ENCODE measurements at places on chromosomes 5 and 9.

GRCh38 chr9:114141553-114142402 lies 13.6 kb upstream of the COL27A1 start:
- DNase-seq: peak; percentile 52

- DNase-seq: no peak
These were observed 356.0 kb upstream of the ISL1 start for GRCh38 chr5:51027271-51027670.

DNA sequence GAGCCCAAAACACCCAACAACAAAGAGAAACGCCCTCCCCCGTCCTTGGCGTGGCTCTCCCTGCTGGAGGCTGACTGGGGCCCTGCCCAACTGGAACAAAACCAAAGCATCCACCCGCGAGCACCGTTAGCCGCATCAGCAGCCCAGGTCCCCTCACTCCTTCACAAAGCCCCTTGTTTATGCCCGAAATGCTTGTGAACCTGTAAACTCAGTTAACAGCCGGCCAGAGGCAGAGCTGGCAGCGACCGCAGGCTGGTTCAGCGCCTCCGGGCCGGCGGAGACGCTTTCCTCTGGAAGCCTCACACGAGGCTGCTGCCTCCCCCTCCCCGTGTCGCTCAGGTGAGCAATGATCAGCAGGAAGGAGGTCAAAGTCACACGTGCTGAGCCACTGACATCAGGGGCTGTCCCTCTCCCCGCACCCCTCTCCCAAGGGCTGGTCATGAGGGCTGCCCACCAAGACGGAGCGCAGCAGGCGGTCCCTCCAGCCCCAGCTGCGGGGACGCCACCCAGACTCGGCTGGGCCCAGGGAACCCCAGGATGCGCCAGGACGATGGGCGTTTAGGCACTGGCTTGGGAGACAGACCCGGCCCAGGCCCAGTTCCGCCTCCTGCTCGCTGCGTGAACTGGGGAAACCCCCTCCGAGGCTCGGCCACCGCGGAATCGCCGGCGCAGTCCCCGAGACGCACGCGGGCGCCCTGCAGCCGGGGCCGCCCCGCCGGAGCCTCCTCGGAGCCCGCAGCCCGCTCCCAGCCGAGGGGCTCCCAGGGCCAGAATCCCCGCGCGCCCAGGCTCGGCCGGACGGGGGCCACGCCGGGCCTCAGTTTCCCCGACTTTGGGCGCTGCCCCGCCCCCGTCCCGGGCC lies 563 bp downstream of the SNAPC4 start:
- DNase-seq: no peak

DNA sequence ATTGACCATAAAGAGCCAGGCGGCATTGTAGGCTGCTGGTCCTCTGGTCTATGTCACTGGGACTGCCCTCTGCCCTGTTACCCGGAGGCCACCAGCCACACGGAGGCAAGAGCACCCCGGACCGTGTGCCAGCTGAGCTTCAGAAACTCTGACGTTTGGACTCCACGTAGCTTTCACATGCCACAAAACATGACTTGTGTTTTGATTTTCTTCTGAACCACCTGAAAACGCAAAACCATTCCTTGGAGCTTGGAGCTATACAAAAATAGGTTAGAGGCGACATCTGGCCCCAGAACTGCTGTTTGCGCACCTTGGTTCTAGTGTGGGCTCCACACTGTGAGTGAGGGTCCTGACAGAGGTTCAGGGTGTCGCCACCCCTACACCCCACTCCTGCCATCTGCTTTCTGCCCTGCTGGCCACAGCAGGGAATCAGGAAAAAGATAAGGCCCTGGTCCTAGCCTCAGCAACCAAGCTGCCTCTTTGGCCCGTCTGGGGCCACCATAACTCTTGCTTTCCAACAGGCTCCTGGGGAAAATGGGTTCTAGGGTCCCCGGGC lies 151.3 kb upstream of the IRX2 start:
- DNase-seq: no peak

- no peak for DNase-seq
These were observed 31.8 kb downstream of the FABP6 start for GRCh38 chr5:160260881-160261815.

DNA sequence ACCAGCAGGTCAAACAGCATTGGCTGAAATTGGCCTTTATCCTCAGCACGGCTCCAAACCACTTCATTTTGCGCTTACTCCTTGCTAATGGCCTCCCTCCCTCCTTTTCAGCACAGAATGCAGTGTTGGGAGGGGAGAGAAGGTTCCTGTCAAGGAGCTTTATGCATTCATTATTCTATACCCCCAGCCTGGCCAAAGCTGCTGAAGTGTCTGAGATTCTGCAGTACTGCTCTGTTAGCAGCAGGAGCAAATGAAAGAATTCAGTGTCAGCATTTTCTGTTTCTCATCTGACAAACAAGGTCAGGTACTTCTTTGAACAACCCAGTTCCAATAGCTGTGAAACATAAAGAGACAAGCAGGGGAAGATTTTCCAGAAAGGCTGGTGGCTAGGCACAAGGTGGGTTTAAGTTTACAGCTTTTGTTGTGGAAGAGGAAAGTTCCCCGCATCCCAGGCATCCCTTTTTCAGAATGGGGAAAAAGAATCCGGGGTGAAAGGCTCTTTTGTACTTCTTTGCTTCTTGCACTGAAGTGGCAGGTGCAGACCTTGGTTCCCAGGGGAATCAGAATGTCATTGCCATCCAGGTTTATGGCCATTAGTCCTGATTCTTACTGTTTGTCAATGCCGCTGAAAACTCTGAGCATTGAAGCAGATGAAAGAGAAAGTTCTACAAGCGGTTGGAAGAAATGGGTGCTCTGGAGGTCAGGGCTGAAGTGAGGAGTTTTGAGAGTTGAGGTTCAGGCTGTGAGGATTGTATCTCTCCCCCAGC lies 109.3 kb upstream of the APC start:
- DNase-seq: no peak

DNA sequence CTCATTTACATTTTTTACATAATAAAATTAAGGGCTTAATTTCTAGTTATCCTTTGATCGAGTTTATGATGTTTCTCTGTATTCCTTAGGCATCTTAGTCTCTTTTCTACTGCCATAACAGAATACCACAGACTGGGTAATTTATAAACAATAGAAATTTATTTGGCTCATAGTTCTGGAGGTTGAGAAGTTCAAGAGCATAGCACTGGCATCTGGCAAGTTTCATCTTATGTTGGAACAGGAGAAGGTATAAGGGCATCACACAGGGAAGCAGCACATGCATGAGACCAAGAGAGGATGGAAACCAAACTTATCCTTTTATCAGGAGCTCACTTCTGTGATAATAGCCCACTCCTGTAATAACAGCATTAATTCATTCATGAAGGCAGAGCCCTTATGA lies 284.9 kb upstream of the COX7C start:
- no peak for DNase-seq

DNA sequence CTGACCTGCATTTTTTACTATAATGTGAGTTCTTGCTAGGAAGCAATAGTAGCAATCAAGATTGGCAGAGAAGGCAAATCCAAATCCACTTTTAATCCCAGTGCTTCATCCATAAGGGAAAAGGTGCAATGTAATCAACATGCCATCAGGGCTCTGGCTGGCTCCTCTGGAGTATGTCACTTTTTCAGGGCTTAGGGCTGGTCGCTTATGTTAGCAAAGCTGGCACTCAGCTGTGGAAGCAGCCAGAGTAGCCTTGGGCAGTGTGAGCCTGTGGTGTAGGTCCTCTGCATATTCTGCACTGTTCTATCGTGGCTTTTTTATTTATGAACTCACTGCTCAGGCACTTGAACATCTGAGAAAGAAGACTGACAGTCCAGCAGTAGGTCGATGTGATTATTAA lies 16.1 kb downstream of the ACTBL2 start:
- DNase-seq: no peak

GRCh38 chr5:151270599-151270998 lies 17.6 kb downstream of the GM2A start:
- no peak for DNase-seq

GRCh38 chr9:123697686-123698085 lies 232.2 kb downstream of the DENND1A start:
- no peak for DNase-seq

GRCh38 chr9:136433043-136433715 lies 6.5 kb downstream of the INPP5E start:
- no peak for DNase-seq

GRCh38 chr5:175464074-175464941 lies 14.1 kb upstream of the SFXN1 start:
- DNase-seq: no peak

GRCh38 chr9:93093127-93093876 lies 2.7 kb upstream of the CARD19 start:
- peak; percentile 57 for DNase-seq

- no peak for DNase-seq
These were observed 1.5 kb upstream of the LYSMD3 start for GRCh38 chr5:90530736-90531487.

DNA sequence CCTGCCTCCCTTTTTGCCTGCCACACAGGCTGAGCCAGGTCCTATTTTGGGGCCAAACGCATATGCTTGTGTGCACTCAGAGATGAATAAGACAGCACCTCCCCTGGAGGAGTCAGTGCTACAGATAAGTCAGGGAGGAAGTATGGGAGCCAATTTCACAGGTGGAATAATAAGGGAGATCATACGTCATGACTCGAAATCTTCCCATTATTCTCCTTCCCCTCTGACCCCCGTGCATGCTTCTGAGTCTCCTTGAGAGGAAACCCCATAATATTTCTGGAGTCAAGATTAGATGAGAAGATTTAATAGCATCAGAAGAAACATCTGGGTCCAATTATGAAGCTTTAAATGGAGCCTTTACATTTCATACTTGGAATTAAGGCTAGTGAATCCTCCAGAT lies 15.1 kb upstream of the ZCCHC7 start:
- DNase-seq: no peak

- DNase-seq: no peak
These were observed 41.5 kb downstream of the WNK2 start for GRCh38 chr9:93225417-93225816.

DNA sequence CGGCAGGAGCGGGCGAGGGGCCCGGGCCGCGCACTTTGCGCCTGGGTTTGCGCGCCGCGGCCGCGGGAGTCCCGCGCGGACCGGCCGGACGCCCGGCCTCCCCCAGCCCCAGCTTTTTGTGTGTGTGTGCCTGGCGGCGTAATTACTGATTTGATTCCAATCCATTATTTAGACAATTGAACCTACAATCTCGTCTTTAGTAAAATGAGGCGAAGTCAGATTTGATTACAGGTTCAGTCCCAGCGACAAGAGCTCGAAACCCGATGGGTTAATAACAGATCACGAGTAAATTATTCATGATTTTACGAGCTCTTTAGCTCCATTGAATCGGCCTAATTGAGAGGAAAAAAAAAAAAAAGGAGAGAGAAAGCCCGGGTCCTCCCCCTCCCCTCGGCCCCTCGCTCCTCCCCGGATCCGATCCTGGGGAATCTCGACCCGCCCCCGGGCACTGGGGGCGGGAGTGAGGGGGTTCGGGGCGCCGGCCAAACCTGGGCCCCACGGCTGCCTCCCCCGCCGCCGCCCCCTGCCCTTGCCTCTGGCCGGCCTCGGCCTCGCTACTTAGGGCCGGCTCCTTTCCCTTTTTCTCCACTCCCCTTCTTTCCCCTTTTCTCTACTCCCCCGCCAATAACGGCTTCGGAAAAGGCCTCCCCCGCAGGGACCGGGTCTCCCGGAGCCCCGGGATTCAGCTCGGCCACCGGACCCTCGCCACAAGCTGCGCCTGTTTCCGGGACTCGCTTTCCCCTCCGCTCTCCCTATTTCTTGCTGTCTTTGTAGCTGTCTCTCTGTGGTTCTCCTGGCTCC lies 6.6 kb downstream of the LHX2 start:
- DNase-seq: no peak

- no peak for DNase-seq
These were observed 27.3 kb downstream of the AFAP1L1 start for GRCh38 chr5:149298842-149299404.

DNA sequence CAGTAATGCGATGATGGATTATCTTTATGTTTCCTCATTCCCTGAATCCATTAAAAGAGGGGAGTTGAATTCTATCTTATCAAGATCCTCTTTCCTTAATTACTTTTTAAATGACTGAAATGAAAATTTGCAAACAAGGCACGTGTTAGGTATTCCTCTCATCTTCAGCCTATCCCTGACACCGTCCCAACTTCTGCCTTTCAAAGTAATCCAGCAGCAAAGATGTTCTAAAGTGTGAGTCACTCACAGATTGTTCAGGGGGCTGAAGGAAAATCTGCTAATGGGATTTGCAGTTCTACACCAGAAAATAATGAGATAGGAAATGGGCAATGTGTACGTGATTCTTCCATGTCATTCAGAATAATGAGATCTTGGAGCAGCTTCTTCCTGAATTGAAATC lies 403.0 kb downstream of the ARHGEF28 start:
- no peak for DNase-seq

DNA sequence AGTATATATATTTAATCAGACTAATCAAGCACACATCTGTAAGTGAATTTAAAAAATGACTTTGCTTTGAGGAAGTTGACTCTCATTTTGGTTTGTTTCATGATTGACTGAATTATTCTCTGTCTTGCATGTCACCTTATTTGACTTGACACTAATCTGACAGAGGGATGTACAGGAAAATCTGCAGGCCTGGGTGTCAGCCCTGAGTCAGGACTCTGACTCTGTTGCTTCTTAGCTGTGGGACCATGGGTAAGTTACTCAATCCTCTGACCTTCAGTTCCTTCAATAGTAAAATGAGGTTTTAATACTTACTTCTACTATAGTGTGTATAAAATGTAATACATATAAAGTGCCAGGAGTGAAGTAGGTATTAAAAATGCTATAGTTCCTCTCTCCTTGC lies 415.9 kb downstream of the ARHGEF28 start:
- no peak for DNase-seq

- no peak for DNase-seq
These were observed 792.9 kb downstream of the EFNA5 start for GRCh38 chr5:106877881-106878280.

- DNase-seq: no peak
These were observed 216.3 kb upstream of the ZNF608 start for GRCh38 chr5:124962735-124963134.

DNA sequence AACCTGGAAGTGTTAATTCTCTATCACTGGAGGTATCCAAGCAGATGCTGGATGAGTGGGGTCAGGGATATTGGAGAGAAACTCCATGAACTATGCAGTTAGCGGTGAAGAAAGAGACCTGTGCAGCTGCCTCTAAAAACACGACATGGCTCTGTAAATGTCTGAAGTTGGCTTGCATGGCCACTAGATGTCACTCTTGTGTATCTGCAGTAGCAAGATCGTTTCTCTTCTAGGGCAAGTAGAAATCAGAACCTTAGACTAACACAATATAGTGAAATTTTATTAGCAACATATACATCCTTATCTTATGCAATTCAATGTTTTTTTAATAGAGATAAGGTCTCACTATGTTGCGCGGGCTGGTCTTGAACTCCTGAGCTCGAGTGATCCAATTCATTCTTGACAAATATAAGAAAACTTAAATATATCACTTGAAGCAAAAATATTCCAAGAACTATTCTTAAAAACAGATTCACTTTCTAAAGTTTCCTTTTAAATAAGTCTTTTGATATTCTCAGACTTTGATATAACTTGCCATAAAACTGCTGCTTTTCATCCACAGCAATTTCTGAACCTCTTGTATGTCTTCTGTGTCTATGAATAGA lies 2.9 kb downstream of the OR2S2 start:
- DNase-seq: peak; percentile 78

Measured in hindlimb muscle (tissue), 1 donor.